GM04503 (cell line): ENCODE measurements at places on chromosomes 6 and 20.

DNA sequence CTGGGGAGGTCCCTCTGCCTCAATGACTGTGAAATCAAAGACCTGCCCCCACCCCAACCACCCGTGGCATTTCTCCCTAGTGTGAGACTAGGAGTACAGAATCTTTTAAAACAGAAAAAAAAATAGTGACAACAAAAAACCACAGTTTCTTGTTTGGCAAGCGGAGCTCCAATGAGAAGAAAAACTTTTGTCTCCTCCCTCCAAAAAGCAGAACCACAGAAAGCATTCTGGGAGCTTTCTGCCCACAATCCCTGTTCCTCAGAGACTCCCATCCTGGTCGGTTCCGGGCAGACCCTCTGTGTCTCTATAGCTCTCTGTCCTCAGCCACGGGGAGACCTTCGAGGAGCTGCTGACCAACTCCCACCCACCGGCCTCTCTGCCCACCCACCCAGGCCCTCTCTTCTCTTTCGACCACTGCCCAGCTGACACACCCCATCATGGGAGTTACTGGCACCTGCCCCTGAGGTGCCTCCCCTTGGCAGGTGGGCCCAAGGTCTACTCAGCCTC, 4.9 kb downstream of the PREX1 start:
- no peak for DNase-seq

GRCh38 chr20:58553841-58554240, 38.6 kb upstream of the APCDD1L start:
- no peak for DNase-seq

- no peak for DNase-seq
These were observed 4.6 kb upstream of the BICRAL start for GRCh38 chr6:42777126-42777822.

- no peak for DNase-seq
These were observed 349.9 kb downstream of the ARHGAP18 start for GRCh38 chr6:129359811-129360681.

- no peak for DNase-seq
These were observed 59.0 kb downstream of the AFG1L start for GRCh38 chr6:108353853-108354252.

GRCh38 chr6:73560182-73560732, 39.4 kb upstream of the EEF1A1 start:
- DNase-seq, result no peak

- DNase-seq, result no peak
These were observed 32.3 kb downstream of the TULP4 start for GRCh38 chr6:158344534-158344933.

DNA sequence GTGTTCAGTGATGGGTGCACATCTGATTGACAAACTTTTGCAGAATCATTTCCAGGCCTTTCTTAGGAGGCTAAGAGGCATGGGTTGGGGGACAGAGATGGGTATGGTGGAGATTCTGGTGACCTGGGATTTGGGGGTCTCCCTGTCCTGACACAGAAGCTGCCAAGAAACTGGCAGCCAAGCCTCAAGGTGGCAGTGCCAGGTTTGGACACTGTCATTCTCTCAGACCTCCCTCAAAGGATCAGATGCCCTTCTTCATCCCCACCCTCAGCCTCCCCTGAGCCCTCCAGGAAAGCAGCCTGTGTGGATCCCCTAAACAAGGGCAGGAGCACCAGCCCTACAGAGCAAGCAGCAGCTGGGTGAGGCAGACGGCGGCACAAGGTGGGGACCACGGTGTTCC, 18.1 kb upstream of the MAS1L start:
- DNase-seq, result no peak

DNA sequence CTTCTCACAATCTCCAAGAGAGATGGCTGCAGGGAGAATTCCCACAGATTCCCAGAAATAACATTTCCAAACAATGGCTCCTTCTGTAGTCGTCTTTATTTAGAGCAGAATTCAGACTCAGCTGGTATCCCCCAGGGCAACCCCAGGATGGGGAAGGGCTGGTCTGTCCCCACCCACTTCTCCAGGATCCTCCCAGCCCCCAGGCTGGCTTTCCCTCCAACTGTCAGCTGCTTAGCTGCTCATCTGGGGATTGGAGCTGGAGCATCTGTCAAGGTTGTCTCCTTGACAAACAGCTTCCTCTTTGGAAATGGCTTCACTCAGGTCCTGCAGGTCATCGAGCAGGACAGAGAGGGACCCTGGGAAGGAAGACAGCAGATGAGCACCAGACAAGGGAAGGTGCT, 3.5 kb upstream of the PSORS1C2 start:
- no peak for DNase-seq

GRCh38 chr20:15637950-15638754, 935.1 kb downstream of the KIF16B start:
- no peak for DNase-seq

GRCh38 chr6:109055771-109056235, 38.8 kb downstream of the SESN1 start:
- peak; percentile 51 for DNase-seq

DNA sequence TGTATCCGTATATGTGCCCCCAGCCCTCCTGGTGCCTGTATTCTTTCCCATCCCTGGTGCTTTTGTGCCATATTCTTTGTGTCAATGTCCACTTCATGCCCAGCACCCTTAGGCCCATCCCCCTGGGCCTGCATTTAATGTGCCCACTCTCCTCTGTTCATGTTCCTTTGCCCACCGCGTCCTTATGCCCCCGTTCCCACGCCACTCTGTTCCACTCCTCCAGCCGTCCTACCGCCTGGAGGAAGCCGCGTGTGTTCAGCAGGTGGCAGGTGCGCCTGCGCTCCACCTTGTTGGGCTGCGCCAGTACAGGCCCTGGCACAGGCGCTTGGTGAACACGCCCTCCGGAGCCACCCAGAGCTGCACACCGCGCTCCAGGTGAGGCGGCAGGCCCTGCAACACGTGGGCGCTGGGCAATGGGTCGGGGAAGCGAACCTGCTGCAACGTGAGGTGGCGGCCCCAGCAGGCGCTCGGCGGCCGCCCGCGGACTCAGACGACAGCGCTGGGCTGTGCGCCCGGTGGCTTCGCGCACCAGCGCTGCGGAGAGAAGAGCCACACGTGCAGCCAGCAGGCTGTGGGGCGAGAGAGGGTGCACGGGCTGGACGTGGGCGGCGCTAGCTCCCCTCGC, 4.0 kb upstream of the FOXS1 start:
- DNase-seq, result no peak

DNA sequence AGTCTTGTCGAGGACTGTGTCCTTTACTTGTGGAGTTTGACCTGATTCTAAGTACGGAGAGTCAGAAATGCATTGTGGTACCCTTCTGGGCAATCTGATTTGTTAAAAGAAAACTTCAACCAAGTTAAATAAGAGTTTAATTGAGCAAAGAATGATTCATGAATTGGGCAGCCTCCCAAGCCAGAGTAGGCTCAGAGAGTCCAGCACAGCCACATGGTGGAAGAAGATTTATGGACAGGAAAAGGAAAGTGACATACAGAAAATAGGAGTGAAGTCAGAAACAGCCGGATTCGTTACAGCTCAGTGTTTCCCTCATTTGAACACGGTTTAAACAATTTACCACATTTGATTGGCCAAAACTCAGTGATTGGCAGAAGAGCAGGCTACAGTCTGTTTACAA, 329.2 kb downstream of the DHX35 start:
- DNase-seq, result no peak

DNA sequence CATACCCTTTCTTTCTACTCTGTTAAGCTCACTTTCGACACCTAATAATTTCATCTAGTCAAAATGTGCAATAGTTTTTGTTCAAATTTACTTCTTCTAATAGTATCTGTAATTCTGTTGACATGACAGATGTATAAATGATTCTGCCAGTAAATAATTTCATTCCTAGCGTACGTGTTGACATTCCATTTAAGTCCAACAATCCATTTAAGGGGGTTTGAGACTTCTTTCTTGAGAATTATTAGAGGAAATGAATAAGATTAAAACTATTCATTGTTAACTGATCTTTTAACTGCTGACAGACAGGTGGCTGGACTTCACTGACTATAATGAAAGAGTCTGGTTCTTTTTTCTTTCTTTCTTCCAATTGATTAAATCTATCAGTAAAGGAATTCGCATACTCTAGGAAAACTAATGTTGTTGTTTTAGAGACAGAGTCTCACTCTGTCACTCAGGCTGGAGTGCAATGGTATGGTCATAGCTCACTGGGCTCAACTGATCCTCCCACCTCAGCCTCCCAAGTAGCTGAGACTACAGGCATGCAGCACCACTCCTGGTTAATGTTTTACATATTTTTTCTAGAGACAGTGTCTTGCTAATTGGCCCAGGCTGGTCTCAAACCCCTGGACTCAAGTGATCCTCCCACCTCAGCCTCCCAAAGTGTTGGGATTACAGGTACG, 55.9 kb downstream of the MAP3K5 start:
- DNase-seq, result no peak

- no peak for DNase-seq
These were observed 170.6 kb upstream of the AGPAT4 start for GRCh38 chr6:161444464-161444863.

GRCh38 chr20:50186987-50187402, 3.6 kb upstream of the CEBPB start:
- no peak for DNase-seq

DNA sequence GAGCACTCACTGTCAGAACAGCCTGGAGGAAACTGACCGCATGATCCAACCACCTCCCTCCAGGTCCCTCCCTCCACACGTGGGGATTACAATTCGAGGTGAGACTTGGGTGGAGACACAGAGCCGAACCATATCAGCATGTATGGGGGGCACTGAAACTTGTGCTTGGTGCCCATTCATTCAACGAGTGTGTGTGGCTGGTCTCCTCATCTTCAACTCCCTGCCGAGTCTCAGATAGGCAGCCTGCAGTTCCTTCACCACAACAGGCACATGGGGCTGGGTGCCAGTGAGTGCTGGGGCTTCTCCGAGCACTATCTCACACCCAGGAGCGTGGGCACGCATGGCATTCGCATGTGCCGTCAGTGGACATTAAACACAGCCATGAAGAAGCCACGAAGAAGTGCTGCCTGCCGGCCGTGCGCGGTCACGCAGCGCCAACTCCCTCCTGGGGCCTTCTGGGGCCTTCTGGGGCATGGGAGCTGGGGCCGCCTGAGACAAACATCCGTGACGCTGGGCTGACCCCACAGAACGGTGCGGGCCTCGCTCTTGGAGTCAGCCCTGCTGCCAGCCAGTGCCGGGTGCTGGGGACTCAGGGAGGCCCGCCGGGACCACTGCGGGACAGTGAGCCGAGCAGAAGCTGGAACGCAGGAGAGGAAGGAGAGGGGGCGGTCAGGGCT, 714 bp upstream of the RTEL1 start:
- DNase-seq, result no peak

GRCh38 chr6:163094881-163095280, 319.6 kb upstream of the QKI start:
- no peak for DNase-seq

DNA sequence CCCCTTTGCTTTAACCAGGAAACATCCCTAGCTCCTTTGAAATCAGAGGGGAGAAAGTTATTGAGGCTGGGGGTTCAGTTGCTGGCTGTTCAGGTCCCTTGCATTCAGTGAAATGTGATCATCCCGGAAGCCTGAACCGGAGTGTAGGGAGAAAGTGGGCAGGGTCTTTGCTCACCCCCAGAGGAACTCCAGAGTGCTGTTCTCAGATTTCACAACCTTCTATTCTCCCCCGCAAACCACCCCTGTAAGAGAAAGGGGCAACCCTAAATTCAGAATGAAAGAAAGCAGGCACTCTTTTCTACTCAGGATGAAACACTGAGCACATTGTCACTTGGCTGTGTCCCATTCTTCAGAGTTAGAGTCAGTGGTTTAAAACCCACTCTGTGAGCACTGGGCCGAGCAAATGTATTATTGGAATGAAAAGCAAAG, 139.8 kb downstream of the KHDC1L start:
- DNase-seq, result no peak

DNA sequence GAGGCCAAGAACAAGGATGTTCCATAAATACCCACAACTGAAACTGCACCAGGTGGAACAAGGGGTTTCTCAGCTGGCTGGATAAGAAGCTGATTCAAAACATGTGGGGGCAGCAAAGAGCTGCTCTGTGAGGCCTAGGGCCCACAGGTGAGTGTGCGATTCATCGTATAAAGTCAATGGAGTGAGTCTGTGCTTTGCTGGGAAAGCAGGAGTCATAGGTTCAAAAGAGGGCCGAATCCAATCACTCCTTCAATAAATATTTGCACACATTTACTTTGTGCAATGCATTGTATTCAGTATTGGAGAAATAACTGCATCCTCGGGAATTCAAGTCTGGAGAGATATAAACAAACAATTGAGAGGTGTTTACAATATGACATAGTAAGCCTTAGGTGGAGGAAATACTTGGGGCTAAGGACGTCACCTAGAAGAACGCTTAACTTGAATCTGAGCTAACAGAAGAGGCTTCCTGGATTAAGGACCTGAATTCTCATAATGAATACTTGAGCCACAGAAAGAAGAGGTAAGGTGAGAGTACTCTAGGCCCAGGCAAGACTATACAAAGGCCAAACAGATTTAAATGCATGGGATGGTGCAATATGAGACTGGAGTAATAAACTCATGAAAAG, 83.7 kb upstream of the TMEM30A start:
- DNase-seq, result no peak

DNA sequence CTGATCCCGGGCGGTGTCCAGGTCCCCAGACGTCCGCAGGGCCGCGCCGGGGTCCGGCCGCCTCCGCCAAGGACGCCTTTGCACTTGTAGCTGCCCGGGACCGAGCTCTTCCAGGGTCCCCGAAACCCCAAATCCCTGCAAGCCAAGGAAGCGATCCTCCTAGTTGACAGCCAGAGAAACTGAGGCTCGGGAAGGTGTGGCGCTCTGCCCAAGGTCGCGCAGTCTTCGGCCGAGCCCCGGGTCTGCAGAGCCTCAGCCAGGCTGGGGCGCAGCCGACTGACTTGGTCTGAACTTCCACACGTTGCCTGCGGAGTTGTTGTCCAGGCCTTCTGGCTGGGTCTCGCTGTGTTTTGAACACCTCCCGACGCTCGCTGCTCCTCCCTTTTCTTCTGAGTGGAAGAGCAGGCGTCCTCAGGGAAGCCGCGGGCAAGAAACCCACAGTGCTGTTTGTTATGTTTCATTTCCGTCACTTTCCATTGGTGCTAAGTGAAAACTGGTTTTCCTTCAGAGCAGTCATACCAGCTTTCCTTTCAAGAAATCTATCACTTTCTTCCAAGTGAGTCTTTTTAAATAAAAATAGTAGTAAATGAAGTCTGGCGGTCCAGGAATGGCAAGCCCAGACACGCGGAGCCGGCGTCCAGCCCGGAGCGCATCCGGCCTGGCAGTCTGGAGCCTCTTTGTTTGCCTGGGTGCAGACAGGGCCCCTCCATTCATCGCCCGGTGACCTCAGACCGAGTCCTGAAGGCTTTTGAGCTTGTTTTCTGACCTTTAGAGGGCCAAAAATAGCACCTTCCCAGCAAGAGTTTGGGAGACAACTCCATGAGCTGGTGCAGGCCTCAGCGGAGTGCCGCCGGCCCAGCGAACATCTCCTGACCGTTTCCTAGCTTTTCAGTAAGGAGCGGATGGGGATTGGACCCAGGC, 698 bp downstream of the FAM210B start:
- DNase-seq, result peak; percentile 29

GRCh38 chr6:41182069-41183034, 18.6 kb downstream of the TREML2 start:
- peak; percentile 12 for DNase-seq

DNA sequence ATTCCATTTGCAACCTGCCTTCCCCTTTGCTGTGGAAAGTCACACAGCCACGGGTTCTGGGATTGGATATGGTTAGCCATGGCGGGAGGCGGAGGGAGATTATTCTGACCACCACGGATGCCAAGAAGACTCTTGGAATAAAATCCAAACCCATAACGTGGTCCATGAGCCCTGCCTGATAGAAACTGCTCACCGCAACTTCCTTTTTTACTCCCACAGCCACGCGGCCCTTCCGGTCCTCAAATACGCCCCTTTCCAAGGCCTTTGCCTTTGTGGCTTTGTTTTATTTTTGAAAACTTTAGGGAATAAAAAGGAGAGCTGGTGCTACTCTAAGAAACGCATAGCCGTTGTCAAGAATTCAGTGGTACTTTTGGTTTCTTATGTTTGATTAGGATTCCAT, 602.5 kb upstream of the CDH4 start:
- DNase-seq, result no peak
